ENCODE measurements at places on chromosomes 11 and 22.

DNA sequence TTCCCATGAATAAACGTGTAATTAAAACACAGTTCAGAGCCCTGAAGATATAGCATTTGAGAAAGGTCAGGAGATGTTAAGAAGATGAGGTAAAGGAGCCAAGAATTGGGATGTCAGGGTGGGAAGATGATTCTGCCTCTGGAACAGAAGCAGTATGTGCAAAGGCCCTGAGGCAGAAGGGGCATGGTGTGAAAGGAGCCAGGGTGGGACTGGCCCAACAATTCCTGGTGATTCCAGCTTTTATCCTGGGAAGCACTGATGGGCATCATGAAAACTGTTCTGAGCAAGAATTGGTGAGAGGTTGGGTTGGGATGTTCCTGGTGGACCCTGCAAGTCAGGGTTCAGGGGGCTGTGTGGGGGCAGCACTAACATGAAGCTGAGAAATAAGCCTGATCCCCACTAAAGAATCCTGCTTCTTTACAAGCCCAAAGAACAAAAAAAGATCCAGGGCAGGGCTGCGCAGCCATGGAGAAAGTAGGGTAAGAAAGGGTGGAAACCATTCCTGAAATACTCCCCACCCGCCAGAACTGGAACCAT, 2.5 kb upstream of the FXYD6 start:
- DNase-seq: no peak

DNA sequence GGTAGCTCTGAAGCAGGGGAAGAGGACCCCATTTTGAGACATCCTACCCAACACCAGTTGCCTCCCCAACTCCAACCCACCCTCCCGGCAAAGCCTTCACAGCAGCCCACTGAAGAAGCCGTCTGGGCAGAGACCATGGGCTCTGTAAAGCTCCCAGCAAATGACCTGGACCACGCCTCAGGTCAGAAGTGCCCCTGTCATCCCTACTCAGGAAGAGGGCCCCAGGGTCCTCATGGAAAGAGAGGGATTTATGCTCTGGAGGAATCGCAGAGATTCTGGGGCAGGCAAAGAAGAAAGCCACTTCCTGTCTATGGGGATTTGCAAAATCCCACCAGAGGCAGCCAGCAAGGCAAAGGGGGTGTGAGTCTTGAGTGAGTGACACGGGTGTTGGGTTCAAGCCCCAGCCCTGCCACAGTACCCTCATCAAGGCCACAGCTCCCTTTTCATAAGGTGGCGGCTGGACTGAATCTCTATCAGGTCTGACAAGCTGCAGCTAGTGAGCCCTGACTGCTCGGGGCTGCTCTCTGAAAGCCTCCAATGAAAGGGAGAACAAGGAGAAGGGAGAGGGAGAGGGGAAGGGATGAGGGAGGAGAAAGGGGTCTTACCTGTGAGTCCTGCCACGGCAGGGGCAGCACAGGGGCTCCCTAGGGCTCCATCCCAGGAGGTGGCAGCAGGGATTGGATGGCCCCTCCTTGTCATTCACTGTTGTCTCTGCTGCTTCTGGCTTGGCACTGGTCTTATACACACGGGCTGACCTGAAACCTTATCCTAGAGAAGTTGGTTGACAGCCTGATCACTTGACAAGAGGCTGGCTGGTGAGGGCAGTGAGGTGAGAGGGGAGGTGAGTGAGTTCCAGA, at the start of gene UCP3:
TSS of gene UCP3 (minus strand) at position 713 of the 857 bp plus-strand sequence. CDS start 2,043 bp downstream, outside the sequence.
- DNase-seq: no peak

DNA sequence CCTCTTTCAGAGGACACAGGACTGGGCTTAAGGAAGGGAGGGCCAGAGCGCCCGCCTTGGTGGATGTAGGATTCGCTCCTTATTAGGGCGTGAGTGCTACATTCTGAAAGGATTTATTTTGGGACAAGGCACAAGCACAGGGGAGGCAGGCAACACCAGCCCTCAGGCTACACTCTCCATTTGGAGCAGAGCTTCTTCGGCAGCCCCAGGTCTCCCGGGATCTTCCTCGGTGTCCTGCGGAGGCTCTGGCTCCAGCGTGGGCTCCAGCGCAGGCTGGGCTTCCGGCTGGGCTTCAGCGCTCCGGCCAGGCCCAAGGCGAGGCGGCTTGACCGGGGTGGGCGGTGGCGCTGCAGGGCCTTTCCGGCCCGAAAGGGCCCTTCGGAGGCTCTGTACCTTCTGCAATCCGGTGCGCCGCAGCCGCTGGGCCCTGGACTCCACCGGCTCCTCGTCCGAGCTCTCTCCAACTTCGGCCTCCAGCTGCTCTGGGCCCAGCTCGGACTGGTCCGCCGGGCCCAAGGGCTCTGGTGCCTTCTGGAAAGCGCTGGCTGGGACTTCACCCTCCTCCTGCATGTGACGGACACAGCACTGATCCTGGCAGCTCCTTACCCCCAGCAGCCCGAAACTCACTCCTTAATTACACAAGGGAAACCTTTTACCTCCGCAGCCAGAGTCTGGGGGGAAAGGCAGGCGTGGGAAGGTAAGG, 1.1 kb downstream of the CAVIN3 start:
- no peak for DNase-seq

DNA sequence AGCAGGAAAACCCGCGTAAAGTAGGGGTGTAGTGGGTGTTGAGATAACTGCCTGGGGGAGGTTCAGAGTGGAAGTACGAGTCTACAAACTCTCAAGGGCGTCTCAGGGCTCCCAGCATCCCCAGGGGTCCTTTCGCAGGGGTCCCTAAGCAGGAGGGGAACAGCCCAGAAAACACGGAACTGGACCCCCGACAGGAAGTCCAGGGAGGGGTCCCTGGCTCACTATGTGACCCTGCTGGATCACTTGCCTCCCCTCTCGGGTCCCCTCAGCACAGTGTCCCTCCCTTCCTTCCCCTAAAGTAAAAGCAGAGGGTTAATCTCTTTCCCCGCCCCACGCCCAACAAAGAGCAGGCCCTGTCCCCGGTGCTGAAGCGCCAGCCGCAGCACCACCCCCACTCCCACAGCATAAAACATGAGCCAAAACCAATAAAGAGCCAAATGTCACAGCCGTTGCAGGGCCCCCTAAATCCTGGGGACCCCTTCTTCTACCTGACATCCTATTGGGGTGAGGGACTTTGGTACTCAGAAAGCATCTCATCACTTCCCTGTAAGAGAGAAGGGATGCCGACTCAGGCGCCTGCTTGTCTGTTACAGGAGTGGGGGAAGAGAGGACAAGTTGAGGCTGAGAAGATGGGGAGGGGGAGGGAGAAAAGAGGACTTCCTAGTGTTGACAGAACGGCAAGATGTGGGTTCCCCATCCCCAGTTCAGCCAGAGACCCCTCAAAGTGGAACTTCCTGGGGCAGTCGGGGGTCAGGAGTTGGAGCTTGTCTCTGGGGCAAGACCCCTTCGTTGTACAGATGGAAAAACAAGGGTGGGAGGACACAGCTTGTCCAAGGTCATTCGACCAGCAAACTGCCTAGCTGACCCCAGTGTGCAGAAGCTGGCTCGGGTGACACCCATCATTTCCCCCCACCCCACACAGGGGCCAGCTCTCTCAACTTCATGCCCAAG, 1.4 kb upstream of the NEFH start:
- no peak for DNase-seq

- no peak for DNase-seq
Measured at GRCh38 chr11:118636569-118637290, 29.3 kb downstream of the PHLDB1 start.

Measured in keratinocyte (primary cell).